ENCODE measurements at places on chromosomes 11 and 22.
A peak's percentile ranks its signal among the peaks of the same experiment; 100 is the strongest.

DNA sequence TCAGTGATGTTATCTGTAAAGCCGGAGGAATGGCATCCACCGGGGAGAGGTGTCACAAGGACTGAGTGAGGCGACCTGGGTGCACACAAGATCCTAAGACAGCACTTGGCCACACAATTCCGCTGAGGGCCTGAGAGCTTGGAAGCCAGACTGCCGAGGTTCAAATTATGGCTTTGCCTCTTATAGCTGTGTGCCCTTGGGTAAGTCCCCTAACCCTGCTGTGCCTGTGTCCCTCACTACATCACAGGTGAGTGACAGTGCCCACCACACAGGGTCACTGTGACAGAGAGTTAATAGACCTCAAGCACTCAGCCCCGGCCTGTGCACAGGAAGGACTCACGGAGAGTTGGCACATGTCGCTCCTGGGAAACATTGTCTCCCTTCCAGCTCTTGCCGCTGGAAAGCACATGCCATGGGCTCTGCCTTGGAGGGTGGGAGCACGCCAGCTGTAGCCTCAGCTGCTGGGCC, 592 bp downstream of the RHOD start:
- no peak for DNase-seq

- no peak for DNase-seq
These were observed 546.5 kb upstream of the ANO5 start for GRCh38 chr11:21646351-21646750.

- no peak for DNase-seq
These were observed 5.3 kb upstream of the SHISAL1 start for GRCh38 chr22:44317886-44318637.

GRCh38 chr11:12734625-12735024, 60.4 kb downstream of the TEAD1 start:
- no peak for DNase-seq

DNA sequence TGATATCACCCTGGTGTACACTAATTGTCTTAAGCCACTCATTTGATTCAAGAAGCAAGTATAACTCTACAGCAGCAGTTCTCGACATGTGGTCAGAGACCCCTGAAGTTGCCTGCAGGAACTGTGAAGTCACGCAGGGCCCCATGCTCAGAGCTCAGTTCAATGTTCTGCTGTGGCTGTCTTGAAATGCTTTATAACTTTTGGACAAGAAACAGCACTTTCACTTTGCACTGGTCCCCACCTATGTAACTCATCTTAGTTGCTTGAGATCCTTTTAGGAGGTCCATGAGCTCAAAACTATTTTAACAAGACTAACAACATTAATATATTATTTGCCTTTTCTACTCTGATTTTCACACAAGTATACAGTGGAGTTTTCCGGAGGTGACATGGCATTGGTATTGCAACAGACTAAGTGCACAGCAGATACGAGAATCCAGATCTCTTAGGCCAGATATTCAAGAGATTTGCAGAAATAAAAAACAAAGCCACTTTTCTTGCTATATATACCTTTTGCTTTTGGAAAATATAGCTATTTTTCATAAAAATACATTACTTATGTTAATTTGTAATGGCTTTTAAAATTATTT, 64.8 kb downstream of the PRR5L start:
- no peak for DNase-seq

DNA sequence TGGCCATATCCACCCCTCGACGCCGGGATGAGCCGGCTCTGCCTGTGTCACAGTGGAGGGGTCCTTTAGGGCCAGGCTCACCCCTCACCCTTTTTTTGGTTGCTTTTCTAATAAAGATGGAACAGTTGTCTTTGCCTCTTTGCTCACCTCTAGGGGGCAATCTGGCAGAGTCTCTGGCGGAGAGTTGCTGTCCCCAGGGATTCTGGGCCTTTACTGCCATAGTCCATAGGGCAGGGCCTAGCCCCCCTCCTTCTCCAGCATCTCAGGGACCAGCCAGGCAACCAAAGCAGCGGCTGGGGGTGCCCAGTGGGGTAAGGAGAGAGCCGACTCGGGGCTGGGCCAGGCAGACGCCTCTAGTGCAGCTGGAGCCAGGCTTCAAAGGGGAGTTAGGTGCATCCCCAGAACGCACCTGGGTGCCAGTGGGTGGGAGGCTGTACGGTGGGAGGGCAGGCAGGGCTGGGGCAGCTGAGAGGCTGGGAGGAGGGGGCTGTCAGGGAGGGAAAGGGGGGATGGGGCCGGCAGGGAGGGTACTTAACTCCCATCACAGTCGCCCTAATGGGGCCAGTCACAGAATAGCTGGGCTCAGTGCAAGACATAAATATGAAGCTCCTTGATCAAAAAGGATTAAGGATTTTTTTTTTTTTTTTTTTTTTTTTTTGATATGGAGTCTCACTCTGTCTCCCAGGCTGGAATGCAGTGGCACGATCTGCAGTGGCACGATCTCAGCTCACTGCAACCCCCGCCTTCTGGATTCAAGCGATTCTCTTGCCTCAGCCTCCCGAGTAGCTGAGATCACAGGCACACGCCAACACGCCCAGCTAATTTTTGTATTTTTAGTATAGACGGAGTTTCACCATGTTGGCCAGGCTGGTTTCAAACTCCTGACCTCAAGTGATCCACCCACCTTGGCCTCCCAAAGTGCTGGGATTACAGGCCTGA, 2.5 kb upstream of the SUSD2 start:
- DNase-seq: no peak

DNA sequence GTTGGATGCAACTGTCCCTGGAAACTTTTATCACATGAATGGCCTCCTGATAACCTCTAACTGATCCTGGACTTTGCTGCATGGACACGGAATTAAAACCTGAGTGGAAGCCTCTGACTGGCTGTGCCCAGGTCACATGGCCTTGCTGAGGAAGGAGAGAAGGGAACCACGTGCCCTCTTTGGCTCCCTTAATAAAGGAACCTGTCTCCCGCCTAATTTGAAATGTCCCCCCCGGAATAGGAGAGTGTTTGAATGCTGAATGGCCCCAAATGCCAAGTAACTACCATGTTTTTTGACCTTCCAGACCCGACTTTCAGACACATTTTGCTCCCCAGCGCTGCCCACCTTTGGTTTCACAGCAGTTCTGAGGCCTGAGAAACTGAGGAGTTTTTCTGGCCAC, 76.9 kb downstream of the ADAMTS15 start:
- DNase-seq: no peak

DNA sequence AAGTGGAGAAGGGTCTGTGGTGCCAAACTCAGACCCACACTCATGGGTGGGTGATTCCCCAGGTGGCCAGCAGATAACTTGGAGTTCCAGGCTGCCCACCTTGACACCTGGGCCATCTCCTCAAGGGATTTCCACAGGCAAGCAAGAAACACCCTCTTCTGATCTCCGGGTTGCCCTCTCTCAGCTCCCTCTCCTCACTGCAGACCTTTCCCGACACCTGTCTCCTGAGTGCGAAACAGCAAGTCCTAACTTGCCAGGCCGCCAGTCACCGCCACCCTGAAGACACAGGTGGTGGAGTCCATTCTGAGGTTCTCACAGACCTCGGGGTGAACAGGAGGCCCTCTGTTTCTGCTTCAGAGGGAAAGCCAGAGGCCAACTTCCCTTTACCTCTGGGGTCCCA, 16.6 kb downstream of the GALNT18 start:
- DNase-seq: no peak

- no peak for DNase-seq
These were observed 5.4 kb upstream of the TXN2 start for GRCh38 chr22:36486619-36487384.

DNA sequence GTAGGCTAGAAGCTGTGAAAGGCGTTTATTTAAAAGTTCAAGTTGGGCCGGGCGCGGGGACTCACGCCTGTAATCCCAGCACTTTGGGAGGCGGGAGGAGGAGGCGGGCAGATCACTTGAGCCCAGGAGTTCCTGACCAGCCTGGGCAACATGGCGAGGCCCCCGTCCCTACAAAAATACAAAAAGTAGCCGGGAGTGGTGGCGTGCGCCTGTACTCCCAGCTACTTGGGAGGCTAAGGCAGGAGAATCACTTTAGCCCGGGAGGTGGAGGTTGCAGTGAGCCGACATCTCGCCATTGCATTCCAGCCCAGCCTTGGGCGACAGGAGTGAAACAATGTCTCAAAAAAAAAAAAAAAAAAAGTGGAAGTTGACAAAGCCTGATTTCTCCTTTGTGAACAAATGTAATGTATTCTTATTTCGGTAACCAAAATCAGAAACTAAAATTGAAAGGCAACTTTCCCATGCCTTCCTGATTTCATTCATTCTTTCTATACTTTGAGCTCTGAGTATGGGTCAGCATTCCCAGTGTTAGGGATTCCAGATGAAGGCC, 825 bp downstream of the PTPMT1 start:
- no peak for DNase-seq

DNA sequence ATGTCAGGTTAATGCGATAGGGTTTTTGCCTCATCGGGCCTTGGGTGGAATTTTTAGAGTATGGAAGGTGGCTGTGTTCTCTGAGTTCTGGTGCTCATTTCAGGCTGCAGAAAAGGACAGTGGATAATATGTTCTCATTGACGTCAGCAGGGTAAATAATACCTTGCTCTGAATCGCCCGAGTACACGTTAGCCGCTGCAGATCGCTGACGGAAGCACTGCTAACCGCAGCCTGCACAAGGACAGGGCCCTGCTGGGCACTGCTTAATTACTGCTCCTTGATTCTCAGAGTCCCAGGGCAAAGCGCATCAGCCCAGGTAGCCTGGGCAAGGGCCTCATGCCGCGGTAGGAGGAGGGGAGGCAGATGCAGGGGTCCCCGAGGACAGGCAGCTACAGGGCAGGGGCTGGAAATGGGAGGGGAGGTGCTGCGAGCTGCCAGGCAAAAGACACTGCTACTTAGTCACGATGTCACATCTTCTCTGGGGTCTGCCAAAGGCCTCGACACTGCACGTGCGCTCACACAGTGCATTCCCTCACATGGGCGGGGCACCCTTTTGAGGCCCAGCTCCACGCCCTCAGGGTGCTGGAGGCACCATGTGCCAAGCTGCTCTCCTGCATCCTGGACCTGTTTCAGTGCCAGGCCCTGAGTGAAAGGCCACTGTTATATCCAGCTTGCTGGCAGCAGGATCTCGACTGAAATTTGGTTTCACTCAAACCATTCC, 35.2 kb downstream of the PPP2R1B start:
- peak; percentile 30 for DNase-seq

DNA sequence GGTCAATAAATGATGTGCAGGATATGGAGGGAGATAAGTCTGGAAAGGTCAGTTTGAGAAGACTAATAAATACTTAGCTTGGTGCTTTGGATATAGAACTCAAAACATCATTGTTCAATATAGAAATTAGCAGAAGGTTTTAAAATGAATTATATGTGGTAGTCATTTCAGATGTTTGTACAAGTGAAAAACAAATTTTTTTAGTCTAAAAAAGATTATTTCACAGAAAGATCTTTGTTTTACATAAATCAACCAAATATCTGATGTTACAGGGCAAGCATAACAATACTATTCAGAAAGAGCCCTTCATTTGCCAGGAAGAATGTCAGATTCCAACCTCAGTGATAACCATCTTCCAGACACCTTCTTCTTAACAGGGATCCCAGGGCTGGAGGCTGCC, at the start of gene OR52D1:
Gene OR52D1, plus strand, starts transcription at position 301 of the 400 bp plus-strand sequence. Its CDS starts 22 bp downstream, at position 323.
- no peak for DNase-seq

DNA sequence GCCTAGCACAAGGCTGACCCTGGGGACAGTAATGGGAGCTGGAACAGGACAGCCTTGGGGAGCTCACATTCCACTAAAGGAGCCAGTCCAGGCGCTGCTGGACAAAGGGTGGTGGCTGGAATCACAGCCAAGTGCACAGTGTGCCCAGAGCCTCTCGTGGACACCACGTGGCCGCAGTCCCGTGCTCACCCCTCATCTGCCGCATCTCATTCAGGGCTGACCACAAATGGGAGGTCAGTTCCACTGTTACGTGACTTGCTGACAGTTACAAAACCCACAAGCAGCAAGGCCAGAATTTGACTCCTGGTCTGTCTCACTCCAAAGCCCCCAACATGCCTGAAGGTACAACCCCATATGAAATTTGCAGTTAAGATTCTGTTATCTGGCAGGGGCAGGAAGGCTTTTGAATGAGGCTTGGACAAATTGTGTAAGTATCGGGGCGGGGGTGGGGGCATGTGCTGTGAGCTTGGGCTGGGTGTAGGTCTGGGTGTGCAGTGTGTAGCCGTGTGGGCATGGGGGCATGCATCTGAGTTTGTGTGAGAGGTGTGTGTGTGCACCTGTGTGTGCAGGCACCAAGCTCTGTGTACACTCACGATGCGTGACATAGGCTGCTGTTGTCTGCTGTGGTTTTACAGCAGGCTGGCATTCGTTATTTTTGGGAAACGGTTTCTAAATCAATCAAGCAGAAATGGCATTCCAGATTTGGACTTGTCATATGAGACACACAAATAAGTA, 301.7 kb downstream of the BRD1 start:
- DNase-seq: no peak

GRCh38 chr11:10268746-10269488, 25.1 kb downstream of the SBF2 start:
- no peak for DNase-seq

- no peak for DNase-seq
These were observed 34.0 kb upstream of the P4HA3 start for GRCh38 chr11:74345420-74345819.

DNA sequence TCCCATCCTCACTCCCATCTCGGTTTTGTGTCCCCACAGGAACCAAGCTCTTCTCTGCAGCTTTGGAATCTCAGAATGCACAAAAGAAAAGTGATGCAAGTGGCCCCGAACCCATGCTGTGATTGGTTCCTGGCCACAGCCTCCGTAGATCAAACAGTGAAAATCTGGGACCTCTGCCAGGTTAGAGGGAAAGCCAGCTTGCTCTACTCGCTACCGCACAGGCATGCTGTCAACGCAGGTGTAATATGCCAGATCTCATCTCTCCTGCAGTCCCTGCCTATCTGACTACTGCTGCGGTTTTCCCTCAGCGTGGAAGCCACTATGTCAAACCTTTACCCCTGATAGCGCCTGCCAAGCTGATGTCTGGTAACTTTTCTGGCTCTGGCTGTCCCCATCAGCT, 200.5 kb upstream of the LRRC4C start:
- no peak for DNase-seq

DNA sequence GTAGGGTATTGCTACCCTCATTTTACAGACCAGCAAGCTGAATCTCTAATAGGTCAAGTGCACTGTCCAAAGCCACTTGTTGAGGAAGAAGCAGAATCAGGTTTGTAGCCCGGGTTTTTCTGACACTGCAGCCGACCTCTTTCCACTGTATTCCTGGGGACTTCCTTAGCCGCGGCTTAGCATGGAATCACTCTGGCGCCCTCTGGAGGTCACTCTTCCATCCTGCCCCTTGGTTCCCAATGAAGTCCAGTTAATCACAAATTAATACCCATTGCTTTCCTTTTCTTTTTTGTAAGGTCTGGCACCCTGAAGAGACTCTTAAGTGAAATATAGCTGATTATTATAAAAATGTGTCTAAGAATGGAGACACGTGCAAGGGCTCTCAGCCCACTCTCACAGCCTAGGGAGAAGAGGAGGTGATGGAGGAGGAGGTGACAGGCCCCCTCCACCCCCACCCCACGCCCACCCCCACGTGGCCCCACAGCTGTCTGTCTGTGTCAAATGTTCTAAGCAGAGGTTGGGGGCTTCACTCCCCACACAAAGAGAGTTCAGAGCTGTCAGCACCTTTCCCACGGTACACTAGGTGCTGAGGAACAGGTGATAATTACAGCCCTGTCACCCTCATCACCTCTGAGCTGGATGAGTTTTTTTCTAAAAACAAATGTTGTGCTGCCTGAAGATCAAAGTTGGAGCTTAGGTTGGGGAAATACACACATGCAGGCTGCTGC, 57.7 kb upstream of the DRD2 start:
- peak; percentile 5 for DNase-seq

GRCh38 chr11:15034687-15035267, 38.6 kb upstream of the CALCB start:
- DNase-seq: no peak
